ENCODE measurements at places on chromosomes 6 and 20. TPM values are rescaled to one million over a fixed set of nuclear protein-coding genes. Genes with fewer than 3 reads are reported as not detected.

The SLC22A7 gene
- total RNA-seq = not detected

DNA sequence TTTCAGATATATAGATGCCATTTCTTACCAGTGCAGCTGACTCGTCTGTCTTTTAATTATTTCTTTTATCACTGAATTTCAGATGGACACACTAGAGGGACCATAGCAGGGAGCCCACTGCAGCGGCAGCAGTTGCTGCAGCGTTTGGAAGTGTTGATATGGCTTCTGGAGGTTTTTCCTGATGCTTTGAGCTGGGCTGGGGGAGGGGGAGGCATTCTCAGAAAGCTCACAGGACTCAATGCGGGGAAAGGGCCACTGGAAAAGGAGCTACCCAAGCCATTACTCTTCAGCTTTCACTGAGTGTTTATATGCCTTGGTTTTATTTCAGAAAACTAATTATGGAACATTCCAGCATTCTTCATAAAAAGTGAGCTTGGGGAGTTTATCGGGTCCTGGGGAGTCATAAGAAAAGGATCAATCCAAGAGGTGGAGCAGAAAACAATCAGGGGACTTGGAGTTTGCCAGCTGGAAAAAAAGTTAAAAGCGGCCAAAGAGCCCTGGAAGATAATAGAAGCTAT lies 740.4 kb upstream of the FLRT3 start:
- DNase-seq = no peak
- no peaks in the 10 kb centered on the region for H3K4me1 ChIP-seq
- H3K36me3 ChIP-seq = no peaks in the 10 kb centered on the region
- H3K27ac ChIP-seq = no peak overlapping the region
- no peaks in the 10 kb centered on the region for H3K27me3 ChIP-seq
- H3K4me3 ChIP-seq = no peak overlapping the region

DNA sequence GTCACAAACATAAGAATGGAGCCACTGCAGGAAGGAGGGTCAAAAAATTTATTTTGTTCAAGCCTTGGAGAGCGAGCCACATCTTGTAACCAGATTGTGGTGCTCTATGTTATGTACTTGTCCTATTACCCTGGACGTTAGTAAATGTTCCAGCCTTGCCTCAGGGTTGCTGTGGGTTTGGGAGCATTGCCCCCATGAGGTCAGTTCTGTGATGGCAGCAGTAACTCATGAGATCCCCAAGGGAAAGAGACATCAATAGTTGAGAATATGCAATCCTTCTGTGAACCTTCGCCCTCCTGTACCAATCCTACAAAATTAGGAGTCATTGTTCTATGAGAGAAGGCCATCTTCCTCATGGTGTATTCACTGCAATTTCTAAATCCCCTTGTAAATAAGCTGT lies 16.4 kb upstream of the CFAP206 start:
- no peak overlapping the region for H3K4me3 ChIP-seq
- H3K4me1 ChIP-seq = no peaks in the 10 kb centered on the region
- H3K27ac ChIP-seq = no peak overlapping the region
- no peaks in the 10 kb centered on the region for H3K27me3 ChIP-seq
- peak; percentile 22 for DNase-seq
- H3K36me3 ChIP-seq = no peaks in the 10 kb centered on the region

- peaks cover 16% of the 10 kb centered on the region for H3K36me3 ChIP-seq
- no peak overlapping the region for H3K27ac ChIP-seq
- no peak overlapping the region for H3K4me3 ChIP-seq
These were observed 42.4 kb downstream of the DHX35 start for GRCh38 chr20:39004508-39004907.

GRCh38 chr20:62294516-62294915 lies 8.3 kb upstream of the ADRM1 start:
- H3K4me3 ChIP-seq = no peak overlapping the region
- no peaks in the 10 kb centered on the region for H3K27me3 ChIP-seq
- H3K27ac ChIP-seq = no peak overlapping the region
- H3K36me3 ChIP-seq = peaks cover 83% of the 10 kb centered on the region

- no peak for DNase-seq
- H3K27ac ChIP-seq = no peak overlapping the region
- no peaks in the 10 kb centered on the region for H3K27me3 ChIP-seq
These were observed 82.6 kb upstream of the CNKSR3 start for GRCh38 chr6:154593122-154593521.

GRCh38 chr20:41213150-41213820 lies 75.9 kb downstream of the PLCG1 start:
- no peaks in the 10 kb centered on the region for H3K36me3 ChIP-seq
- H3K4me3 ChIP-seq = no peak overlapping the region
- DNase-seq = no peak
- no peak overlapping the region for H3K27ac ChIP-seq

DNA sequence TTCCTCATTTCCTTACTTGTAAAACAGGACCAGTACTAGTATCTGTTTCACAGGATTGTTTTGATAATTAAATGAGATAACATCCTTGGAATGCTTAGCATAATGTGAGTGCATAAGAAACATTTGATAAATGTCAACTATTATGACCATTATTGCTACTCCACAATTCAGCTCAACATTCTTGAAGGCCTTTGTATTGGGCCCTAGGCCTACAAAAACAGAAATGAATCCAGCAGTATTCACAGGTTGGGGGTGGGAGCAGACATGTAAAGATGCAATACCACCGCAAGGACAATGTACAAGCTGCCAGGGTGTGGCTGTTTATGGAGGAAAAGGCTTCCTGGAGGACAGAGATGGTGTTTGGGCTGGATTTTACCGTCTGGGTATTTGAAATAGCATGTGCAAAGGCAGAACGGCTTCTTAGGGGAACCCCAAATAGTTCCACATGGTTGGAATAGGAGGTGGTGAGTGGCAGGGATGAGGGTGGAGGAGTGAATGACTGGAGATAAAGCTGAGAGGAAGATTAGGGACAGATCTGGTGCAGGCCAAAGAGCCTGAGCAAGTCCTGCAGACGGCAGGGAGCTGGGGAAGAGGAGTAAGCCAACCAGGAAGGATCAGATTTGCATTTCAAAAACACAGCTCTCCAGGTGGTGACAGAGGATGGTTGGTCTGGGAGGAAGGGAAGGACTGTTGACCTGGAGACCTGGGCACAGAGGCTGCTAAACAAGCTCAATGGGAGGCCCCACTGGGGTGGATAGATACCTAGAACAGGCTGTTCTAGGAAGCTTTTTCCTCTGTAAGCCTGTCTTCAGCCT lies 57.0 kb upstream of the EPB41L1 start:
- peak overlapping the region; percentile 7 for H3K4me3 ChIP-seq
- peaks cover 24% of the 10 kb centered on the region for H3K36me3 ChIP-seq
- H3K27me3 ChIP-seq = no peaks in the 10 kb centered on the region
- peaks cover 65% of the 10 kb centered on the region for H3K4me1 ChIP-seq
- peak overlapping the region; percentile 19 for H3K27ac ChIP-seq

The ECT2L gene
- not detected for total RNA-seq

GRCh38 chr6:24664046-24664987 lies 2.4 kb downstream of the TDP2 start:
- H3K27ac ChIP-seq = peak overlapping the region; percentile 90
- no peak for DNase-seq
- H3K36me3 ChIP-seq = peaks cover 43% of the 10 kb centered on the region

DNA sequence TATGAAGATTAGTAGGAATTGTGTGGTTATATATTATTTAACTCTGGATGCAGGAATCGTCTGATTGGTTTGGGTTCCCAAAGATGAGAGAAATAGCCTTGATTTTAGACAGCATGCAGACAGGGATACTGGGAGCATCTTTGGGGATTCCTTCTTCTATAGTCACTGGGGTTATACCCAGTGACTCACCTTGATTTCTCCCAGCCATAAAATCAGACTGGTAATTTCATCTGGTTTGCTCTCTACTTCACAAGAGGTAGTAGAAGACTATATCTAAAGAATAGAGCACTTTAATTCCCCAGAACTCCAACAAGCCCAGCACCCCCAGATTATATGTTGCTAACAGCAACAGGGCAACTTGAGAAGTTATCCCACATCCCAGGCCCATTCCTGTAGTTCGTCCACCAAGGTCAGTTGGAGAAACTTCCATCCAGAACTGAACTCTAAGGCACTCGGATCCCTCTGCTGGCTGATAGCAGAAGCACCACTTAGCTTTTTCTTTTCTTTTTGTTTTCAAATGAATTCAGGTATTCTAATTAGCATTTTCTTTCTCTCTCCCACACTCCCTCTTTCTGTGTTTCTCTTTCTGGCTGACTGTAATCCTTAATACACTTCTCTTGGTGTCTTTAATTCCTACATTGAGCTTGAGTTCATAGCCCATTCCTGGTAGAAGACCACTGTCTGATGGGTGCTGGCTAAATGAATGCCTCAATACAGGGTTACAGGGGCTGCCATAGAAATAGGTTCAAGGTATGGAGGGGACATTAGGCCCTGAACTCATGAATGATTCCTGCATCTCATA lies 20.4 kb upstream of the EFHC1 start:
- H3K4me3 ChIP-seq = no peak overlapping the region
- peaks cover 36% of the 10 kb centered on the region for H3K4me1 ChIP-seq
- peak; percentile 45 for DNase-seq
- no peak overlapping the region for H3K27ac ChIP-seq
- no peaks in the 10 kb centered on the region for H3K27me3 ChIP-seq

DNA sequence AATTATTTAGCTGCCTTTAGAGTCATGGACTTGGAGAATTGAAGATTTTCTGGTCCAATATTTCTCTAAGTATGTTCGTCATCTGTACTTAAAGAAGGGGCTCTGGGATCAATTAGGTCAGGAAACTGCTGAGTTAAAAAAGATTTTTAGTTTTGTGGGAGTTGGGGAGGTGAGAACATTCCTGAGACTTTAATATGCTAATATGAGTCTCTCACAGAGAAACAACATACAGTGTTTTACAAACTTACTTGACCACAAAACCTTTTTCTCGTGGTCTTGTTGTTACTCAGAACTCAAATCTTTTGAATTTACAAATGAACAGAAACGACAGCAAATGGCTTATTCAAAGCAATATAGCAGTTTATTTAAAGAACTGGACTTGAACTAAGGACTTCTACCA lies 67.9 kb downstream of the LIN28B start:
- H3K27me3 ChIP-seq = no peaks in the 10 kb centered on the region
- H3K4me3 ChIP-seq = no peak overlapping the region
- H3K4me1 ChIP-seq = no peaks in the 10 kb centered on the region
- DNase-seq = no peak

- H3K36me3 ChIP-seq = no peaks in the 10 kb centered on the region
- no peak for DNase-seq
- H3K27me3 ChIP-seq = peaks cover 82% of the 10 kb centered on the region
- H3K4me3 ChIP-seq = no peak overlapping the region
- no peak overlapping the region for H3K27ac ChIP-seq
These were observed 9.2 kb downstream of the ADAM33 start for GRCh38 chr20:3672547-3673171.

The DHX16 gene
- total RNA-seq = 55.6 TPM

DNA sequence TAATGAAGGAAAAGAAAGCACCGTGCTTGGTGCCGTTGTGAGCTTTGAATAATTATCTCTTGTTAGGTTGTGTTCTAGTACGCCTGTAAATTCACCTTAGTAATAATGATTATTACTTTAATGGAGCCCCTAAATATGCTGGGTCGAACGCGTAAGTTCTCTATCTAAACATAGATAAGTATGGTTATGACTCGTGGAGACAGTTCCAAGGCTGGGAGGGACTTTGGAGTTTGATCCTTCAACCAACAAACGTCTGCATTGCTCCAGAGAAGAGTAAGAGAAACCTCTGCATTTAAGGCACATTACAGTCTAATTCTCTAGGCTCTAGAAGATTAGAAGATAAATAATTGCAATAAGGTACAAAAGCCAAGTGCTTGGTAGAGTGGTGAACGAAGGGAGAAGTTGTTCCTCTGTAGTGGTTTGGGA lies 514 bp downstream of the ACOT13 start:
- H3K4me1 ChIP-seq = peaks cover 34% of the 10 kb centered on the region
- peak; percentile 34 for DNase-seq
- no peaks in the 10 kb centered on the region for H3K27me3 ChIP-seq
- peak overlapping the region; percentile 90 for H3K27ac ChIP-seq

The HAO1 gene
- total RNA-seq = not detected

- peak overlapping the region; percentile 73 for H3K4me3 ChIP-seq
- H3K4me1 ChIP-seq = peaks cover 9% of the 10 kb centered on the region
- no peaks in the 10 kb centered on the region for H3K27me3 ChIP-seq
- peaks cover 26% of the 10 kb centered on the region for H3K36me3 ChIP-seq
- no peak for DNase-seq
- H3K27ac ChIP-seq = peak overlapping the region; percentile 90
These were observed 898 bp downstream of the XRN2 start for GRCh38 chr20:21303872-21304586.

GRCh38 chr20:33177866-33178265 lies 9.9 kb downstream of the BPIFA2 start:
- H3K27me3 ChIP-seq = peaks cover 15% of the 10 kb centered on the region
- no peak overlapping the region for H3K4me3 ChIP-seq
- H3K36me3 ChIP-seq = no peaks in the 10 kb centered on the region

The SAMD10 gene
- total RNA-seq = 23.7 TPM

DNA sequence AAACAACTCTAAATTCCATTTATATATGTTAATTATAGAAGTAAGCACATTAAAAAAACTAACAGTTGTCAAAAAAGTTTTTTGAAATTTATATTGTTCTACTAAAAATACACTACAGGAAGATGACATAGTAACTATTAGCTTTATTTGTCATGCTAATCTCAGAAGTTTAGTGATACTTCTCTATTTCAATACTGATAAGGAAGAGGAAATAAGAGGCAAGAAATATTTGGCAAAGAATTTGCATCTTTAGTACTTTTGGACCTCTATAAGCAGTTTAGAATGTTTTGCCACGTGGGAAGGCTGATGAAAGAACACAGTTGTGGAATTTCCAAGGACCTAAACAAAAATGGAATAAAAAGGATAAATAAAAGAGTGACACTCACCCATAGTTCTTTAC lies 12.6 kb downstream of the IFNGR1 start:
- no peaks in the 10 kb centered on the region for H3K27me3 ChIP-seq
- DNase-seq = no peak
- H3K4me1 ChIP-seq = no peaks in the 10 kb centered on the region
- H3K4me3 ChIP-seq = no peak overlapping the region
- no peak overlapping the region for H3K27ac ChIP-seq
- H3K36me3 ChIP-seq = peaks cover 23% of the 10 kb centered on the region

- H3K4me3 ChIP-seq = peak overlapping the region; percentile 93
- H3K27me3 ChIP-seq = no peaks in the 10 kb centered on the region
These were observed 384 bp upstream of the MANEA start for GRCh38 chr6:95576998-95577303.

GRCh38 chr6:152554851-152555250 lies 82.3 kb downstream of the SYNE1 start:
- no peaks in the 10 kb centered on the region for H3K36me3 ChIP-seq
- H3K27ac ChIP-seq = no peak overlapping the region
- H3K4me3 ChIP-seq = no peak overlapping the region
- no peaks in the 10 kb centered on the region for H3K4me1 ChIP-seq
- no peak for DNase-seq
- H3K27me3 ChIP-seq = no peaks in the 10 kb centered on the region

The TAAR9 gene
- total RNA-seq = not detected

Measured in Calu3 (cell line).